Stimulated activated CD8-positive, alpha-beta memory T cell treated with anti-CD3 and anti-CD28 coated beads, Interleukin-4, amount 100 ng/mL, for 1 hour (primary cell): ENCODE measurements at places on chromosomes 6 and 20.
A peak's percentile ranks its signal among the peaks of the same experiment; 100 is the strongest.

DNA sequence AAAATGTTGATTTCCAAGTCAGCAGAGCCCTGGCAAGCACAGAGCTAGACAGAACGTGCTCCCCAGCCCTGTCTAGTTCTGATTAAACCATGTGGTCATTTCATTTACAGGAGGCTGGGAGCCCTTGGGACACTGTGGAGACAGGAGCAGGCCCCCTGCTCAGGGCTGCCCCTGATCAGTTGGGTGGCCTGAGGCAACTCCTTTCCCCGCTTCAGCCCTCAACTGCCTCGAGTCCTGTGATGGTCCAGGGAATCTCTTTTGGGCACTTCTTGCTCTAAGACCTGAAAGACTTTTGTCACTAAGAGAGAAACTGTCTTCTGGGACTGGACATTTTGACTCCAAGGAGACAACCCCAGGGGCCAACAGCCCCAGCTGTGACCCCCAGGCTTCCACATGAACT is 13.5 kb downstream of the DYNLRB1 start:
- DNase-seq: no peak

- DNase-seq: no peak
Observed at GRCh38 chr20:2237059-2237458, 58.7 kb upstream of the TGM3 start.

- no peak for DNase-seq
Observed at GRCh38 chr6:63440057-63440456, 120.3 kb upstream of the LGSN start.

DNA sequence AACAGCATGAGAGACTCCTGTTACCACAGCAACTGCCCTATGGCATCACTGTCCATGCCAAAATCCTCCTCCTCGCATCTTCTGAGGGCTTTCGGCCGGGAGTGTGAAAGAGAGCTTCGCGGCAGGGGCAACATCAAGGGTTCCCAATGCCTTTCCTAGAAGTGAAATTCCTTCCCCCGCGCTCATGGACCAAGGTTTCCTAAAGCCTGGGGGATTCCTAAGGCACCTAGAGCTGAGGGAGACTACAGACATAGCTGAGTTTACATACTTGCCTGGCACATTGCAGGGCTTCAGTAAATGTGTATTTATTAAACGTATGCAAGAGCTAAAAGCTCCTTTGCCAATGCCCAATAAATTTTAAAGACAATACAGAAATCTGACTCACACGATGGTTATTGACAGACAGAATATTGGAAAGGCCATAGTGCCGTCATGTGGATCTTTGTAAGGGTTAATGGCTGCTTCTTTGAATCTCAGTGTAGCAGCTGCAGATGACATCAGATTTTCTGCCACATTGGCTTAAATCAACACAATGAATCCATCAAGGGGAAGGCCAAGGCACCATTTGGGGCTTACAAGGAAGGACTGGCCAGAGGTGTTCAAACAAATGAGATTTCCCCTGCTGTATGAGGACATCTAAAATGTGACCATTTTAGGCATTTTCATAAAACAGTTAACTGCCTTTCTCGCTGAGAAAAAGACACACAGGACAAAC is 281.2 kb upstream of the JARID2 start:
- DNase-seq: no peak

DNA sequence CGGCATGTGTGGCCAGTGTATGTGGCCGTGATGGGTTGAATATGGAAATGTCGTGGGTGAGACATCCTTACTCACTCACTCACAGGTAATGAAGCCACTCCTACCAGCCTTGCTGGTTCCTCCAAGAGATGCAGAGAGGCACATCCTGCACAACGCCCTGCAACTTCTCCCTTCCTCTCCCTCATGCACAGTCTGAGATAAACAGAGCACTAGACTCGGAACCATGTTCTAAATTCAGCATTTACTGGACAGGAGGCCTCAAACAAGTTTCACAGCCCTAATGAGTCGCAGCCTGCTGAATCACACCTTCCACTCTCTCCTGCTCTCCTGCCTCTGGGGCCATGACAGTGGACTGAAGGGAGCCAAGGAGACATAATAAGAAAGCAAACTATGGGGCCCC is 91.2 kb downstream of the ISM1 start:
- DNase-seq: no peak

DNA sequence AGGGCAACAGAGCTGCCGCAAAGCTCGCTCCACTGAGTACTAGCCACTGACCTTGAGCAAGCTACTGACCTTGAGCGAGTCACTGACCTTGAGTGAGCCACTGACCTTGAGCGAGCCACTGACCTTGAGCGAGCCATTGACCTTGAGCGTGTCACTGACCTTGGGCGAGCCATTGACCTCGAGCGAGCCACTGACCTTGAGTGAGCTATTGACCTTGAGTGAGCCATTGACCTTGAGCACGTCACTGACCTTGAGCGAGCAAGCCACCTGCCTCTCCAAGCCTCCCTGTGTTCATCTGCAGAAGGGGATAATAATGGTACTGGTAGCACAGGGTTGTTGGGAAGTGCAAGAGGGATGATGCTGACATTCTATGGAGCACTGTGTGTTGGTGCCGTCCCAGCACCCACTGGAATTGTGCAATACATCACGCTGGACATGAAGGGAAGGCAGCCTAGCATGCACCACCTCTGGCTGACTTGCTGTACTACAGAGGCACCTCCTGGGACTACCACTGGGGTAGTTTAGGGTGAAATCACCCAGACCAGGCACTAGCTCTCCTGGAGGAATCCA is 60.2 kb downstream of the CTCFL start:
- no peak for DNase-seq

DNA sequence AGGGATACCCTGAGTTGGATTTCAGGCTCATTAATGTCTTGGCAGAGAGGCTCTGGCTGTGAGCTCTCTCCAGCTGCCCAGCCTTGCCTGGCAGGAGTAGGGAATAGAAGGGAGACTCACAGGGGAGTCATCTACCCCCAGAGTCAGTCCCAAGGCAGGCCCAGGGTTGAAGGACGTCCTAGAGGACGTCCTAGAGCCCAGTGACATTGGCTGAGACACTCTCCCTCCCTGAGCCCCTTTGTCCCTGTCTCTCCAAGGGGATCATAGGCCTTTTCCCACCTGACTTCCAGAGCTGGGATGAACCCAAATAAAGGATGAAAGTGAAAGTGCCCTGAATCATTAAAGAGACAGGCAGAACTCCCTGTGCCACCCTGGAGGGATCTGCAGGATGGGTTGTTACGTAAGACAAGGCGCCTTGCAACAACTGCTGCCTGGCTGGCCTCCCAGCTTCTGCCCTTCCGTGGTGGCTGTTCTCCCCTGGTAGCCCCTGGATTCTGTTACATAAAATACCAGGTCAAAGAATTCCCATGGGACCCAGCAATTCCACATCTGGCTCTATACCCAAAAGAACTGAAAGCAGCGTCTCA is 53.6 kb upstream of the SIRPA start:
- no peak for DNase-seq

DNA sequence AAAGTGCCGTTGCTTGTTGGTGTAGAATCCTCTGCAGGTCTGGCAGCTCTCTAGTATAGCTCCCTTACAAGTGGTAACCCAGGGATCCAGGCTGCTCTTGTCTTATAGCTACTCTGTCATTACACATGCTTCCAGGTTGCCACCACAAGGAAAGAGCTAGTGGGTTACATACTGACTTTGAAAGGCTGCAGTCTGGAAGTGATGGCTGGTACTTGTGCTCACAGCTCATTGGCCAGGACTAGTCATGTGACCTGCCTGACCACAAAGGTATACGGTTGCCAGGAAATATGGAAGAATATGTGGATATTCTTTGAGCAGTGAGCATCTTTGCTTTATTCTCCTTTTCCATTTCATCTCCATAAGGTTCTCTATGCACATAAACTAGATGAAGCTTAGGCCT is 46.0 kb downstream of the RREB1 start:
- DNase-seq: no peak

- DNase-seq: no peak
Observed at GRCh38 chr6:89379281-89379680, 26.8 kb upstream of the UBE2J1 start.

- DNase-seq: no peak
Observed at GRCh38 chr20:41309817-41310216, 7.7 kb downstream of the ZHX3 start.

- no peak for DNase-seq
Observed at GRCh38 chr6:99318566-99318965, 30.9 kb downstream of the FAXC start.

DNA sequence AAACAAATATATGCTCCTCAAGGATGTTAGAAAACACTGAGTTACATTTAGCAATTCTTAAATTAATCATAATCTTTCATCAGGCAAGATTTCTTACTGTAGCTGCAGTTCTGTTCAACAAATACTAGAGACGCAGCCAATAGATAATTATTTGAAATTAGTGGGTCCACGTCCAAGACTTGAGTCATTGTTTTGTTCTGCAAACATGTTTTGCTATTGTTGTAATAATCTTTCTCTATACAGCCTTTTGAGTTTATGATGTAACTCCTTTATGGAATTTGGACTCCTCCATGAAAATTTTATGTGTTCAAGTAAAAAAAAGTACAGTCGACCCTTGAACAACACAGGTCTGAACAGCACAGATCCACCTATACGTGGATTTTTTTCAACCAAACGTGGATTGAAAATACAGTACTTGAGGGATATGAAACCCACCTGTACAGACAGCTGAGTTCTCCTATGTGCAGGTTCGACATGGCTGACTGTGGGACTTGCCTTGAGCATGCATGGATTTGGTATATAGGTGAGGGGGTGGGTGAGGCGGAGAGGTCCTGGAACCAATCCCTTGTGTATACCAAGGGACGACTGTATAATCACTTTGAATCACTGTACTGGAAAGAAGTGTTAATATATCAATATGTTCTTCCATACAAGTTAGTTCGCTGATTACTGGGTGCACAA is 41.3 kb upstream of the SLC22A16 start:
- no peak for DNase-seq

DNA sequence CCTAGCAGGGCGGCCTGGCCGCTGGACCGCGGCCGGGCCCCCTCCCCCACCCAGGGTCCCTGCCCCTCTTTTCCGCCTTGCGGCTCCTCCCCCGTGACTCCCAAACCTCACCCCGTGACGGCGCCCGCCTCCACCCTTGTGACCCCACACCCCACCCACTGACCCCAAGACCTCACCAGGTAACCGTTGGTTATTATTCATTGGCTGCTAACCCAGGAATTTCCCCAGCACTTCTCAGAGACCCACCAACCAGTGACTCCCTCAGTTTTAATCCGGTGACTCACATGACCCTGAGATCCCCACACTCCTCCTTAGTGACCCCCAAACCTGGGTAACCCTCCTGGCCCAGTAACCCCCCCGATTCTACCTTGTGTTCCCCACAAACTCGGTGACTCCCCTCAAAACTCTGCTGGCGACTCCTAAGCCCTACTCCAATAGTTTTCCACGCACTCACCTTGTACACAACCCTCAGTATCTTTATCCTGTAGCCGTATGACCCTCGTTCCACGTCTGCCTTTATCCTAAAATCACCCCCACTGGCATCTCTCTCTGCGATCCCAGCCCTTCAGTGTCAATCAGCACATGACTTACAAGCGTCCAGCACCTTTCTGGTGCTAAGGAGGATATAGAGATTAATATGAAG is 534 bp downstream of the ZNF76 start:
- DNase-seq: peak; percentile 59

- DNase-seq: no peak
Observed at GRCh38 chr6:68641172-68641571, 6.1 kb downstream of the ADGRB3 start.

- no peak for DNase-seq
Observed at GRCh38 chr6:19492636-19493405, 344.3 kb upstream of the ID4 start.

DNA sequence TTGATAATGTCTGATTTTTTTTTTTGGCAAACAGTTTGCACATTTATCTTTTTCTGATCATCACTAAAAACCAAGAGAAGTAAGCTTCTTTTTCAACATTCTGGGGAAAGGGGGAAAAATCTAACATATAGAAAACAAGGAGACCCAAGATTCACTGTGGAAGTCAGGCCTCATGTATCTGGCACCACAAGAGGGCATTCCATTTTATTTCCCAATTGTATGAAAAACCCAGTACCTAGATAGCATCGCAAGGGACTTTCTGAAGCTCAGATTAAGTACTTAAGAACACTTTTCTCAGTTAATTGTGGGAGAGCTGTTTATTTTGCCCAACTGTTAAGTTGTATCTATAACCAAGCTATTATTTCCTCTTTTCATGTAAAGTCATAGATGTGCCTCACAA is 152.9 kb downstream of the KLHL32 start:
- no peak for DNase-seq

GRCh38 chr20:59832406-59833363 is 100.8 kb downstream of the SYCP2 start:
- no peak for DNase-seq

GRCh38 chr20:9243986-9244385 is 175.1 kb downstream of the PLCB4 start:
- DNase-seq: no peak

GRCh38 chr6:1923449-1923848 is 313.7 kb downstream of the FOXC1 start:
- no peak for DNase-seq

DNA sequence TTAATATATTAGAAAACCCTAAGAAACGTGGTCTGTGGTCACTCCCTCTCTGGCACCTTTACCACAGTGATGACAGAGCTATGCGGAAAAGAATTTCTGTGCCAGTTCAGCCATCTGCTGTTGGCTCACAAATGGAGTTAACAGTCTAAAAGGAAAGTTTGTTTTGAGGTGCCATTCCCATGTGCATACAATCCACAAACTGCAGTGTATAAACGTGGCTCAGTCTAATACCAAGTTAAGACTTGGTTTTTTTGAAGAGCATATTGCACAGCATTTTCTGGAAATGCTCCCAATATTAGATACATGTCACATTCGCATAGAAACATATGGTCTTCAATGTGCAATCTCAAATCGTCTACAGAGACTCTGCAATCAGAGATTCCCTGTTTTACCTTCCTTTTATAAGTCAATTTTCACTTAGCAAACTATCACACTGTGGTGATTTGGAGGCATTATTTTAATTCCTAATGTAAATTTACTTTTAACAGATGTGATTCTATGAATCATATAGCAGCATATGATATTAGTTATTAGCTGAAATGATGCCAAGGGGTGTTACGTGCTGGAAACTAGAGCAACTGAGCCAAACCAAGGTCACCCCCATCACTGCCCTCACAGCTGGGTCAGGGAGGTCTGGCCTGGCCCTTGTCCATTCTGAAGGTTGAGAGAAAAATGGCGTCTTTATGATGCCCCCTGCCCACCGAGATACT is 383.5 kb downstream of the PRKN start:
- no peak for DNase-seq

- DNase-seq: no peak
Observed at GRCh38 chr20:840858-841567, 7.5 kb downstream of the FAM110A start.
